Motor neuron (in vitro differentiated cells): ENCODE measurements at places on chromosomes 4 and X.

GRCh38 chr4:3280466-3280865 lies 12.4 kb upstream of the RGS12 start:
- no peak for ATAC-seq

- no peak for ATAC-seq
Measured at GRCh38 chrX:104864296-104864695, 298.3 kb downstream of the IL1RAPL2 start.

DNA sequence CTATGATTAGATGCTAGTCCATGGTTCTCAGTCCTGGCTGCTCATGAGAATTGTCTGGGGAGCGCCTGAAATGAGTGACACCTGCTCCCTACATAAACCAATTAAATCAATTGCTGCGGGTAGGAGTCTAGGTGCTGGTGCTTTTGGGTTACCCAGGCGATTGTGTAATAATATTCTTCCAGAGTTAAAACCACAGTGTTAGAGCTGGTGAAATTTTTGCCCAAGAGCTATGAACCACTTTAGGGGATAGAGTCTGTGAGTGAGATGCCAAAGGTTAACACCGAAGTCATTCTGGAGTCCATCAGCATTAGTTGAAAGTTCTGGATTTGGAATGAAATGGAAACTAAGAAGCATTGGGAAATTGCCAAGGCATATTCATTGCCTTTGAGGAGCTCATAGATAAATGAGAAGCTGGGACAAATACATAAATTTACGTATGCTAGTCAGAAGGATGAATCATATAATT lies 15.3 kb downstream of the PDK3 start:
- ATAC-seq: no peak

DNA sequence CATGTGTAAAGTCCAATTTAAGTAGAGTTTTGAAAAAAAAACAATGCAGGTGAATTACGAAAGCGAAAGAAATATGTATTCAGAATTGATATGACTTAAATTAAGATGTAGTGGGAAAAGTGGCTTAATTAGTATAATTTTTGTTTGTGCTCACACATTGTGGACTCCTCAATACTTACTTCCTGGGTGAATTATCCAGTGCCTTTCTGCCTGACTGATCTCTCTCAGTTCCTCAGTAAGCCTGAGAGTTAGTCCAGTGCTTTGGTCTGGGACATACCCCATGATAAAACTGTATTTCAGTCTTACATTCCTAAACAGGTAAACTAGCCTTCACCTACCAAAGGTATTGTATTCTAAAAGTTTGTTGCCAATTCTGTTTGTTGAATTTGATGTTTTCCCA lies 8.4 kb downstream of the PGAM4 start:
- ATAC-seq: no peak

DNA sequence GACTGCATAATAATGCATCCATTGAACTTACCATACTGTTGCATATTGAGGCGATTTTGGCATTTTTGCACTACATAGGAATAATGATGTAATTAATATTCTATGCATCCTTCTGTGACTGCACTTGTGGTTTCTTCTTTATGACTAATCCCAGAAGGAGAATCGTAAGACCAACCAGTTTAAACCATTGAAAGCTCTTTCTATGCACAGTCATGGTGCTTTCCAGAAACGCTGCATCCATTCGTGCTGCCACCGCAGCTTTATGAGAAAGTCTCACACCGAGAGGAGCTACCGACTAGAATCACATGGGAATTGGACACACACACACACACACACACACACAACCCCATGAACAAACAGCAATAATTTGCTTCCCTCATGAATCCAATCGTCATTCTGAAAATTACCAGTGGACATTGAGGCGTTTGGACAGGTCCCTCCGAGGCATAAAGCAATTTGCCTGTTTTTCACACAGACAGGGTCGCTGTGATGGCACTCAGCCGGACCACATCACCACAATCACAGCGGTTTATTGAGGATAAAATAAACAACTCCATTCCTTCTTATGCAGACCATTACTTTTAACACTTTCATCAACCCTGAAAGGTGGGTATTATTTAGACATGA lies 64.2 kb downstream of the PACRGL start:
- ATAC-seq: peak; percentile 45

- no peak for ATAC-seq
Measured at GRCh38 chr4:151046609-151047008, 31.5 kb upstream of the LRBA start.

- ATAC-seq: no peak
Measured at GRCh38 chr4:120754590-120754989, 167.9 kb downstream of the PRDM5 start.

GRCh38 chrX:154371789-154372300 lies 2.6 kb downstream of the FLNA start:
- no peak for ATAC-seq

DNA sequence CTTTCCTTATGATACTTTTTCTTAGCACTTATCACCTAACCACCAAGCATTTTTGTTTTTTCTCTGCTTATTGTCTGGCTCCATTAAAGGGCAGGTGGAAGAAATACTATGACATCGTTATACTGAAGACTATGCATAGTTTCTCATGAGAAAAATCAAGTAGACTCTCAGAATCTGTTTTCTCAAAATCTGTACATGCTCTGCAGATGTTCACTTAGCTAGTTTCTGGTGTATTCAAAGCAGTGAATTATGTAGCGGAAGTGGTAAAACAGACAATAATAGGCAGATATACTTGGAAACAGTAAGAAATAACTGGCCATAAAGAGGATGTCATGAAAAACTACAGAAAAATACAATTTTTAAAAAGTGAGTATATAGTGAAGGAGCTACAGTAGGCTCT lies 146.0 kb downstream of the STIM2 start:
- no peak for ATAC-seq

GRCh38 chr4:2790583-2791517 lies 2.0 kb upstream of the SH3BP2 start:
- peak; percentile 8 for ATAC-seq

- ATAC-seq: no peak
Measured at GRCh38 chr4:160091631-160092030, 988.8 kb downstream of the RAPGEF2 start.

DNA sequence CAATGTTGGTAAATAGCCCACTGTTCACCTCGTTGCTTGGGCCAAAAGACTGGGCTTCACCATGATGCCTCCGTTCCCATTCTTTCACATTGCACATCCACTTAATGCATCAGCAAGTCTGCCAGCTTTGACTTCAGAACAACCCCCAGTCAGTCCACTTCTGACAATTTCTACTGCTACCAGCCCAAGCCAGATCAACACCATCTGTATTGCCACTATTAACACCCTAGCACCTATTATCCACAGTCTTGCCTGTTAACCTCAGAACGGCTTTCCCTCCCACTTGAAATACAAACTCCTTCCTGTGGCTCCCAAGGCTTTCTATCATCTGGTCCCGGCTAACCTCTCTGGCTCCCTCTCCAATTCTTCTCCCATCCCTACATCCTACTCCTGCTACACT lies 95.7 kb downstream of the SH3RF1 start:
- ATAC-seq: no peak

GRCh38 chr4:97978791-97979488 lies 164.3 kb downstream of the STPG2 start:
- ATAC-seq: no peak

GRCh38 chr4:185825737-185826136 lies 13.7 kb upstream of the SORBS2 start:
- ATAC-seq: no peak

DNA sequence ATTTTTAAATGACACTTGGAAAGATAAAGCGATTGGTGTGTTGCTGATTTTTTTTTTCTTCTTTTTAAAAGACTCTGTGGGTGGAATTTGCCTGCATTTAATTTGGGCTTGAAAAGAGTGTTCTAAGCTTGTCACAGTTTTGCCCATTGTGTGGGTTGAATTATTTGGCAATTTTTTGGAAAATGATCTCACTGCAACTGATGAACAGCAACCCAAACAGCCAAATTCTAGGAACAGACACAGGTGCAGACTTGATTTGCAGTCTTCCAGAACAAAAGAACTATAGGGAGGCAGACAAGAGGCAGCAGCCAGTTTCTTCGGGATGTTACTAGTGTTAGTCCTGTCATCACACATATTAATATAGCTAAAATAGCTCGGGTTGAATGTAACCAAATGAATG lies 40.5 kb downstream of the CASP6 start:
- no peak for ATAC-seq

DNA sequence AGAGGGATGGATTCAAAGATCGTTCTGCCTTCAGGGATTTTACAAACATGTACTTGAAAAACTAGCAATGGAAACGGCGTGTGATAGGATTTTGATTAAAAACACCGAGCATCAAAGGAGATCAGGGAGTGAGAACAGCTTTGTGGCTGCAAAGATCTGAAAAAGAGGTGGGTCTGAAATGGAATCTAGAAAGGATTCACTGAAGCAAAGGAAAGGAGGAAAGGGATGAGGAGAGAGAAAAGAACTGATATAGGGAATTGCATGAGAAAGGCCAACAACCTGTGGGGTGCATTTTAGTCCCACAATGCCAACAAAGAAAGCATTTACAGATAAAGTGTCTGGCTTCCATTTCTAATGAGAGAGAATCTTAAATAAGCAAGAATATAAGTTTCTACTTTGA lies 23.1 kb downstream of the ADH4 start:
- no peak for ATAC-seq

DNA sequence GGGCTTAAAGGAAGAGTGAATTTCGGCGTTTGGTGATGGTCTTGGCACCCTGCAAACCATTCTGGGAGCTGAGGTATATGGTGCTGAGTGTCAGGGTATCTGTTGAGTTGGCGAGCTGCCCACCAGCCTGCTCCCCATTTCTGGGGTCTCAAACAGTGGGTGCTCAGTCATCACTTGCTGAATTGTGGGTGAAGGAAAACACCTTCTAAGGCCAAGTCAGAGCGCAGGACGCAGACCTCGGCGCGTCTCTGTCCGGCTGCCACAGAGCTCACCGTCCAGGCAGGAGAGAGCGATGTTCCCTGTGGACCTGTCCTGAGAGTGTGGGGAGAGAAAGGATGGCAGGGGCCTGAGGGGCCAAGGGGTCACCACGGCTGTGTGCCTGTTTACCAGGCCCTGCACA lies 111.2 kb downstream of the SORCS2 start:
- no peak for ATAC-seq

DNA sequence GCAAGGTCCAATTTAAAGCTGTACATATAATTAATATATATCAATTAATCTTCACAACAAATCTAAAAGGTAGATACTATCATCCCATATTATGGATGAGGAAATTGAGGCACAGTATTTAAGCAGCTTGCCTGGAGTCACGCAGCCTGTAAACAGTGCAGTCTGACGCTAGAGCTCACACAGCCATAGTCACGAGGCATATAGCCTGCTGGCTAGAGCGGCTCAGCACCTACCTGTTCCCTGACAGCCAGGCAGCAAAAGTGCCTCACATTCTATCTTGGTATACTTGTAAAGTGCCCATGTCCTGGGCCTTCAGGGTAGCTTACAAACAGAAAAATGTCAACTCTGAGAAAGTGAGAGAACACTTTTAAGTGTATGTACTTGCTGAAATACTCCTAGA lies 222.6 kb upstream of the NEIL3 start:
- no peak for ATAC-seq

GRCh38 chr4:6760865-6761264 lies 21.7 kb upstream of the KIAA0232 start:
- no peak for ATAC-seq

- ATAC-seq: no peak
Measured at GRCh38 chr4:76211769-76212708, 1.6 kb downstream of the SCARB2 start.

DNA sequence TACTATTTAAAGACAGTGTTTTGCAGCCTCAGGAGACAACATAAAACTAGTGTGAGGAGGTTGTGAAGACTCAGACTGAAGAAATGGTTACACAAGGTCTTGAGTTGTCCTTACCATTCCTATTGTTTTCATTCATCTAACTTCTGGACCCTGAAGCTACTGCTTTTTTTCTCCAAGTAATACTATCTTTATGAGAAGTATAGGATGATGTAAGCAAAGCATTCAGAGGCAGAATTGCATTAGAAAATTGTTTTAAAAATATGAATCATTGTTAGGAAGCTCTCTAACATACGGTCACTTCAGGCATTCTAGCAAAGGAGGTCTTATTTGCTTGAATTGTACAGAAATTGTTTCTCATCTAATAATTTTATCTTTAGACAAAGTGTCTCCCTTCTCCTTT lies 357.8 kb downstream of the TLL1 start:
- no peak for ATAC-seq
